ENCODE measurements at places on chromosomes 7 and 10.
A peak's percentile ranks its signal among the peaks of the same experiment; 100 is the strongest.

DNA sequence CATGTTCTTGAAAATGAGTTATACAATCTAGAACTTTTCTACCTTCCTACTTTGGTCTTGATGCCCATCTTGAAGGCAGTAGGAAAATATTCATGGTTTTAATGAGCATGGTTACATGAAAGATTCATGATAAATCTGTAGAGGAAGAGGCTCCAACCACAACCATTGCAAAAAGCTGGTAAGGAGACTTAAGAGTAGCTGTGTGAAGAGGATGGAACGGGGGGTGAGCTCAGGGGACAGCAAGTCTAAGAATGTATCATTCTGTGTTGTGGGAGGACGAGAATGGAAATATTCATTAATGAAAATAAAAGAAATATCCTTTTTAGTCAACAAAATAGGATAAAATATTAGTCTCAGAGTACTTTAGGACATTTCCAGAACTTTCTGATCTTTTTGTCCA, 81.1 kb downstream of the BMPER start:
- DNase-seq, result no peak

DNA sequence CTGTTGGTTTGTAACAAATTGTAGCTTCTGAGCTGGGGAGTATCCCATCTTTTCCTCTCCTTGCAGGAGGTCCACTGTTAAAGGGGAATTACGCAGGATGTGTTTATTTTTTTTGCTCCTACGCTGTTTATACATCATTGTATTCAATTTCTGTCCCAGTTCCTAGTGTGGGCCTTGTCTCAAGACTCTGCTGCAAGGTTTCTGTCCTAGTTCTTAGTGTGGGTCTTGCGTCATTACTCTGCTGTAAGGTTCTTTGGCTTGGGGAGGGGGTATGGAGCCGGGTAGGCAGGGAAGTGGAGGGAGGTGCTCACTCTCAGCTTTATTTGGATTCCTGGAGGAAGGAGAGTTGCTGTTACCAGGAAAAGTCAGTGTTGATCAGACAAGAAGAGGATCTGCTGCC, 64.0 kb upstream of the TRIM8 start:
- DNase-seq, result no peak

- no peak for DNase-seq
Measured at GRCh38 chr7:55591282-55591931, 19.1 kb upstream of the VOPP1 start.

GRCh38 chr10:62658516-62658915, 146.0 kb upstream of the ADO start:
- DNase-seq, result no peak

GRCh38 chr10:124184208-124184830, 90.9 kb upstream of the CHST15 start:
- no peak for DNase-seq

DNA sequence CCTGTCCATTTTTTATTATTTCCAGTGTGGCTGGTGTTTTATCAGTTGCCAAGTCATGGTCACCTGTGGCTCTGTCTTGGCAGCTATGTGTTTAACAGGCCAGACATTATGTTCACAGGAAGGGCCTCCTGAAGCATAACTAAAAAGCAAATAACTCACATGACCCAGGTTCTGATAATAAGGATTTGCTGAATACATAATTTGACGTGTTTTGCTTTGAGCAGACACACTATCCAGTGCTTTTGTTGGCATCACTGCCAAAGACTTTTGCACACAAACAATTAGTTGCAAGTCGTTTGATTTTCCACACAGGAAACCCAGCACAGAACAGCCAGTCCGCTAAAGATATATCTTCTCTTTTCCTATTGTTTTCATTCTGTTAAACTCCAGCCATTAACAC, 173.6 kb downstream of the ARL4A start:
- peak; percentile 94 for DNase-seq

DNA sequence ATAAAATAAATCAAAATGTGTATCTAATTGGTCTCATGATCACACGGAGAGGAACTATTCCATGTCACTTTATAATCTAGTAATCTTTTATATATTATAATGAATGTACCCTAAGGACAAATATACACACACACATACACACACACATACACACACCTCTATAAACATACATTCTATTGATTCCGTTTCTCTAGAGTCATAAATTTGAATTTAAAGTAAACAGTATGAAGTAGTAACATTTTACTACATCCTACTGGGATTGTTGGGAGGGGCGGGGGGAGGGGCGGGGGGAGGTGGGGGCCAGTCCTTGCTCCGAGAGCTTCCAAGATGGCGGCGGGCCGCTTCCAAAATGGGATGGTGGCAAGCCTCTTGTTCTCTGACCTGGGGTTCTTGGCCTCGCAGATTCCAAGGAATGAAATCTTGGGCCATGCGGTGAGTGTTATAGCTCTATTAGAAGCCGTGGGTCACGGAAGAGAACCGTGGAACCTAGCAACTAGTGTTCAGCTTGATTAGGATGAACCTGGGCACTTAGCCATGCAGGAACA, 143.2 kb downstream of the REEP3 start:
- DNase-seq, result peak; percentile 31

DNA sequence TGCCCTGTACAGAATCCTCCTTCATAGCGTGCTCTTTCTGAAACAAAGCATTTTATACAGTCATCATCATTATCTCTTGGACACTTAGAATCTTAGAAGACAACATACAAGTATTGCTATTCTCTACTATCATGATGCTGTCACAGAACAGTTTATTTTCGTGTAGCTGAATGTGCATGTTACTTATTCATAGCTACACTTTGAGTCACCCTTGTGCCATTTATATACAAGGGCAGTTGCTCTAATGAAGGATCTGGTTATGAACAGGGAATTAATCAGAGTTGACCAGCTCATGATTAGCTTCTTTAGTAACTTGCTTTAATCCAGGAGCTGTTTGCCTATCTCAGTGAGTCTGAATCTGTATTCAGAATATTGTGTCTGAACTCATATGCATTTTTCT, 11.2 kb downstream of the CASP2 start:
- DNase-seq, result no peak

GRCh38 chr10:78672918-78673317, 395.8 kb upstream of the ZMIZ1 start:
- no peak for DNase-seq
